Stimulated activated CD4-positive, alpha-beta T cell treated with anti-CD3 and anti-CD28 coated beads, Interleukin-12 subunit alpha, Interleukin-12 subunit beta, amount 100 ng/mL, for 48 hours (primary cell): ENCODE measurements at places on chromosomes 4 and X.

GRCh38 chr4:127211650-127212560, 420.9 kb upstream of the INTU start:
- no peak for DNase-seq

DNA sequence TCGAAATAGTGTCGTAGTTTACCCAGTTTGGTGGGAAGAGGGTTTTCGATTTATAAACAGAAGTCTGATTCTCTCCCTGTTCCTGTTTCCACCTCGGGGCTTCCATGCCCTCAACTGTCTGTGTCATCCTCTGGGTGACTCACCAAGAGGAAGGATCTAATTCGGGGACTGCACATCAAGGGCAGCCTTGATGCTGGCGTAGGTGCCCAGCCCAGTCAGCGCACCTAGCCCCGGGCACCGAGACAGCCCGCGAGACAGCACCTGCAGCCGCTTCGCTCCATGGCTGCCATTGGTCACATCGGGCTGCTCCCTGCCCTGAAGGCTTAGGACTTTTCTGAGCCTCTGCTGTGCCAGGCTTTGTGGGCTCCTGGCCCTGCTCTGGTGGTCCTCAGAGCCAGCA, 7.7 kb downstream of the ABCD1 start:
- no peak for DNase-seq

DNA sequence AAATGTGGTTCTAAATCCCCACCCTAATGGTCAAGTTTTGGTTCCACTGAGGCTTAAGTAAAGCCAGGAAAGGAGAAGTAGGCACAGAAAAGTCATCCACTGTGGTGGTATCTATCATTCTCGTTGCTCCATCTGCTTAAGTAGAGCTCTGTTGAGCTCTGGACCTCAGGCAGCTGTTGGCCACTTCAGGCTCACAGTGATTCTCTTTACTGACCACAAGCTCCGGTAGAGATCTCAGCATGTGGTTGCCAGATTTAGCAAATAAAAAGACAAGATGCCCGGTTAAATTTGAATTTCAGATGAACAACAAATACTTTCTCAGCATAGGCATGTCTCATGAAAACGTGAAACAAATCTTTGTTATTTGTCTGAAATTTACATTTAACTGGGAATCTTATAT, 132.3 kb upstream of the PTCHD1 start:
- no peak for DNase-seq

GRCh38 chr4:80619070-80619674, 283.6 kb downstream of the CFAP299 start:
- DNase-seq, result no peak

DNA sequence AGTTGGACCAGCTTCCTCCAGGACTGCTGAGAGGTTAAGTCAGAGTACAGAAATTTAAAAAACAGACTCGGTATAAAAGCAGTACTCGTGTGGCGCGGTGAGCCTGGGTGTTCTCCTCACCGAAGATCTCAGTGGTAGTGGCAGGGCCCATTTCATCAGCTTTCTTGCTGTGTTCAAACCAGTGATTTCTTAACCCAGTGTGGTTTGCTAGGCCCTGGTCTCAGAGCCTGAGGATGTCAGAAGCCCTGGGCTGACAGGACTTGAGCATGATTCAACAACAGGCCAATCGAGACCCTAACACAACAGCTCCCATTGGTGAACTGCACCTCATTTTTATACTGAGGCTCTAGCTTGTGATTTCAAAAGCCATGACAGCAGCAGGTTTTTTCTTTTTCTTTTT, 23.2 kb downstream of the PRIMPOL start:
- DNase-seq, result no peak

- DNase-seq, result no peak
Observed at GRCh38 chr4:8503801-8504200, 63.2 kb downstream of the TRMT44 start.

DNA sequence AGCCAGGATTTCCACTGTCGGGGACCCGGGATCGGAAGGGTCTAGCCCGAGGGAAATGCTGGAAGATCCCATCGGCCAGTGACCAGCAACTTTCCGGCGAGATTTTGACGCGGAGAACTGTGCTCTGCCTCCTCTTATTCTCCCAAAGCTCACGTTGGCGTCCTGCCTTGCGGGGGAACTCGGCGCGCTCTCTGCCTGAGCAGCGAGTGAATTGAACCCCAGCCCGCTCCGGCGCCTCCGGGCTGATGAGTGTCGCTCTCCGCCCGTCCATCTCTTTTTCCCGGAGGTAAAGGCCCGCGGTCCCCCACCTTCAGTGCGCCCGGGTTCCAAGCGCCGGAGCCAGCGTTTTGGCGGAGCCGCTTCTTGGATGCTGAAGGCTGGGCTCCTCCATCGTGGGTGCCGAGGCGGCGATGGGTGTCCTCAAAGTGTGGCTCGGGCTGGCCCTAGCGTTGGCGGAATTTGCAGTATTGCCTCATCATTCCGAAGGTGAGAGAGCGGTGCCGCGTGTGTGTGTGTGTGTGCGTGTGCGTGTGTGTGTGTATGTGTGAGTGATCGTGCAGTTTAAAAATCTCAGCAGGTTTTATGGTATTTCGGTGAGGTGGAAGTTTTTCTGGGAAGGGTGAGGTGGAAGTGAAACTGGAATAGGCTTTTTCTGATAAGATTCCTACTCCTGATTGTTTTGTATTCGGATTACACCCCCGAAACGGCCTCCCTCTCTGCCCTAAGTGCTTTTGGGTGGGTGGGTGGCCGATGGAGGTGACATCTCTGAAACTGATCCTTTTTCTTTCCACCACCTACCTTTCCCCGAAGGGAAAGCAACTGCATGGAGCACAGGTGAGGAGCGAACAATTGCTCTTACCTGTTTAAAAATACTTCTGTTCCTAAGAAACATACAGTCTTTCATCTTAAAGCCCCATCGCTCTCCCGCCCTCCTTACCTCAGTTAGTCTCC, 752 bp downstream of the FRAS1 start:
- no peak for DNase-seq

- no peak for DNase-seq
Observed at GRCh38 chr4:21032089-21032645, 331.9 kb downstream of the PACRGL start.

DNA sequence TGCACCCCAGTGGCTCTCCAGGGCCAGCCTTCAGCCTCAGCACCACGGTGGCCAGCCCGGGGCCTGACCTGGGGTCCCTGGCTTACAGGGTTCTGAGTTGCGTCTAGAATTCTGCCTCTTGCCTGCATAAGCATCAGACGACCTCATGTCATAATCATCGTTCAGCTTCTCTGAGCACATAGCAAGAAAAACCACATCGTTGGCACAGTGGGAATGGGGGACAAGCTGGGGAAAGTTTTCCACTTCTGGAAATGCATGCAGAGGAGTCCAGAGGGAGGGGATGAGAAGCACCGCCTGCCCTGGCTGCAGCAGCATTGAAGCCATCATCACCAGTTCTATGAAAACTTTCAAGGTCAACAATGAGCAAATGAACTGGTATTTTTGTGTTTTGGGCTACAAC, 441.0 kb upstream of the FRG1 start:
- DNase-seq, result no peak

DNA sequence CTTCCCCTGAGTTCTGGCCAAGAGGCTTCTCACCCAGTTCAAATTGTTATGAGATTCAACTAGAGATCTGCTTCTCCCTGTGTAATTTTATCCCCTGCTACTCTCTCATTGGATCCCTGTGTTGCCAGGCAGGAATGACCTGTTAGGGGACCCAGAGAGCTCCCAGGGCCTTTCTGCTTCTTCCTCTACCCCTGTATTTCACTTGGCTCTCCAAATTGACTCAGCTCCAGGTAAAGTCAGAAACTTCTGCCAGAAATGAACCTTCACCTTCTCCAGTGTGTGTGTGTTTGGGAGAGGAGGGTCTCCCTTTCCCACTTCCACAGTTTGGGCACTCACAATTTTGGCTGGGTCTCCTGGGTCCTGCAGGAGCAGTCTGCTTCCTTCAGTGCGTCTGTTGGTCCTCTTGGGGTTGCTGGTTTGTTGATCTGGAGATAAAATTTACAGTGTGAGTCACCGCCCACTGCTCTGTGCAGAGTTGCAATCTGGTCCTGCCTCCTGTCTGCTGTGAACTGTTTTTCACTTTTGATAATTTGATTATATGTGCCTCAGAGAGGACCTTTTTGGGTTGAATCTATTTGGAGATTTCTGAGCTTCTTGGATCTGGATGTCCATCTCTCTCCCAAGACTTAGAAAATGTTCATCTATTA, 112.4 kb upstream of the EDA2R start:
- no peak for DNase-seq

DNA sequence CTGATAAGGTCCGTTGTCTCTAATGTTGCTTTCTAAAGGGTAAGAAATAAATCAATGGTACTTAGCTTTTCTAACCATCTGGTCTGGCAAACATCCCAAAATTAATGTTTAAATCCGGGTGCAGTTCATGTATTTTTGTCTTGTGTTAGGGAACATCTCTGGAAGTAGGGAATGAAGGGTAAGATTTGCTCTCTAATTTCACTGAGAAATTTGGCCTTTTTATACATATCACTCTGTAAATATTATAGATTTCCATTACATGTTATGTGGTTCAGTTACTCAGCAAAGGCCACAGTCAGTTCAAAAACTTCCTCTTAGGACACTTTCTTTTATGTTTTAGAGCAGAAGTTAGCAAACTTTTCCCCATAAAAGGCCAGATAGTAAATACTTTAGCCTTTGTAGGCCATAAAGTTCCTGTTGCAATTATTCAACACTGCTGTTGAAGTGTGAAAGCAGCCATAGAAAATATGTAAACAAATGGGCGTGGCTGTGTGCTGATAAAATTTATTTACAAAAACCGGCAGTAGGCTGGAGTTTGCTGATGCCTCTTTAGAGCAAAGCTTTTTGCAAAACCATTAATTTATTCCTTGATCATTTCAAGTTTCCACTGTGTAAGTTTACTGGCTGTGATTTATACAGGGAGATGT, 218.1 kb downstream of the ANTXR2 start:
- DNase-seq, result no peak

DNA sequence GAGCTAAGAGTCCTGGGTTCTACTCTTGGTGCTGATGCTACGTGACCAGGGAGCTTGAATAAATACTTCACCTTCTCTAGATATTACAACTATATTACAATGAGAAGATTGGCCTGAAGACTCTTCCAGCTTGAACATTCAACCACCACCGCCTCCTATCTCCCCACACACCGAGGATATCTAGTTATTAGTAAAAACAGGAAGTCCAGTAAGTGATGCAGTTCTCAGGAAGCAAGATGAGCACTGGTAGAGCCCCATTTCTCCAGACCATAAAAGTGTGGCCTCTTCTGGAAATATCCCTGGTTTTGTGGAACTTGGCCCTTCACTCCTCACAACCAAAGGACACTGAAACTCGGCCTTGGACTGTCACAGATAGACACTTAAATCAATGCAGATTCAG, 18.5 kb downstream of the PJA1 start:
- DNase-seq, result no peak

DNA sequence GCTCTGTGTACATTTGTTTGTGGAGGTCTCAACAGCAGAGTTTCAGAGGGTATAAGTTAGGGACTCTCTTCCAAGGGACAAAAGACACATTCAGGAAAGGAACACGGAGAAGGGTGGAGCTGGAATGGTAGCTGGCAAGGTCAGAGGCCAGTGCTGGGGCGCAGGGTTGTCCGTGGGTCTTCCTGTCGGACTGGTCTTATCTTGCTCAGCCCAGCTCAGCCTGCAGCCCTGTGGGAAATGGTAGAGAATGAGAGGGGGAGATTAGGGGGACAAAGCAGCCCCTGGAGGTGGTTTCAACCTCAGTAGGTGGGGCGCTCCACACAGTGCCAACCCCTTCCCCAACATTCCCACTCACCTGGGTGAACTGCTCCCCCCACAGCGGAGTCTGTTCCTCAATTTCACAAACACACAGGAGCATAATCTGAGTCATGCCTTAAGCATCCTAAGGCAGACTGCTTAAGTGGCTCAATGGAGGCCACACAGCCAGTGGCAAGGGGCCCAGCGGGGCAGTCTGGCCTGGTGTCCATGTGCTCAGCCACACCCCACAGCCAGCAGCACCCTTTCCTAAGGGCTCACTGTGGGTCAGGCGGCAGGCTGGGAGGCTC, 6.9 kb upstream of the HDAC6 start:
- no peak for DNase-seq

DNA sequence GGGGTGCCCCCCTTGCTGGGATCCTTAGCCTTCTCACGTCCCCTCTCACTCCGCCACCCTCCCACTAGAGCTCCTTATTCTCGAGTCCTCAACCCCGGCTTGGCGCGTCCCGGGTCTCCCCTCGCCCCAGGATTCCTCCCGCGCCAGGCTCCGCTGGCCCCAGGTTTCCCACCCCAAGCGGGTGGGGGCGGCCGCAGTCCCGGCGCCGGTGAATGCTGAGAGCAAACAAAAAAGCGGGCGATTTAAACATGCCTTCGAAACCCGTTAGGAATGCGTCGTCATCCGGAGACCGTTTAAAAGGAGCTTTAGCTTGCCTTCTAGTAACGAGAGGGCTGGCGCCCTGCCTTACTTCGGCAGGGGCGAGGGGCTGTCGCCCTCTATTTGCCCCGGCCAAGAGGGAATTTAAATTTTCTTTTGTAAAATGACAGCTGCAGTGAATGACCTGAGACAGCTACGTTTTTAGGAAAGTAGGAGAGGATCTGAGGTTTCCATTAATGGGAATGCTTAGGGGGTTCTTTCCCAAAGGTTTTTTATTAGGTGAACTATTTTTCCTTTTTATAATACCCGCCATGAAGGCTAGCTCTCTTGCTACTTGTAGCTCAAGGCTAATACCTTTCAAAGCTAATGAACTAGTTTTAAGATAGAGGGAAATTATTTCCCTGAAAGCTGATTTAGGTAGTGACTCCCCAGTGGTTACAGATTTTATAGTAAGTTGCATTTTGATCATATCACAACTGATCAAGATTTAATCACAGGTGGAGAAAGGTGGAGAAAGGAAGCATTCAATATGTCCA, 3.1 kb downstream of the JADE1 start:
- DNase-seq, result no peak

- DNase-seq, result no peak
Observed at GRCh38 chr4:110287130-110287529, 88.7 kb upstream of the ELOVL6 start.
